ENCODE measurements at places on chromosomes 16 and 17.
A peak's percentile ranks its signal among the peaks of the same experiment; 100 is the strongest.

DNA sequence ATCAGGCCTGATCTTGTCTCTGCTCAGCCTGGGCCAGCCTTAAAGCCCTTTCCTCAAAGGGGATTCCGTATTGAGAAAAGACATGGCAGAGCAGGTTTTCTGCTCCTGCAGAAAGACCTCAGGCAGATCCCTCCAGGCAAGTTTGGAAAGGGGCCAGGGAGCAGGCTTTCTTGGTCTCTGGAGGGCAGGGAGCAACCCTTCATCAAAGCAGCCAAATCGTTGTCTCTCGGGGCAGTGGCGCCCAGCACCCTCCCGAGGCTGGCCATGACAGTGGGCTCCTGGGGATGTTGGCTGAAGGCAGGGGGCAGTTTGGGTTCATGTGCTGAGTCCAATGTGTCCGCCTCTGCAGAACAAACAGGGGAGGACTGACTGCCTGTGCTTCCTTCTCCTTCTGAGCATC is 168.4 kb upstream of the WSCD1 start:
- no peaks in the 10 kb centered on the region for H3K36me3 ChIP-seq
- H3K27me3 ChIP-seq = peaks cover 2% of the 10 kb centered on the region
- no peak for DNase-seq
- H3K4me3 ChIP-seq = no peak overlapping the region
- no peak overlapping the region for H3K27ac ChIP-seq

- DNase-seq = peak; percentile 50
- no peak overlapping the region for H3K4me3 ChIP-seq
- H3K36me3 ChIP-seq = peaks cover 17% of the 10 kb centered on the region
- no peak overlapping the region for H3K27ac ChIP-seq
- no peaks in the 10 kb centered on the region for H3K4me1 ChIP-seq
Observed at GRCh38 chr16:2178321-2179106, 17.9 kb downstream of the CASKIN1 start.

- H3K4me1 ChIP-seq = peaks cover 15% of the 10 kb centered on the region
- no peaks in the 10 kb centered on the region for H3K27me3 ChIP-seq
- DNase-seq = no peak
- no peak overlapping the region for H3K27ac ChIP-seq
- no peak overlapping the region for H3K4me3 ChIP-seq
Observed at GRCh38 chr16:74691093-74691855, 9.4 kb downstream of the MLKL start.

DNA sequence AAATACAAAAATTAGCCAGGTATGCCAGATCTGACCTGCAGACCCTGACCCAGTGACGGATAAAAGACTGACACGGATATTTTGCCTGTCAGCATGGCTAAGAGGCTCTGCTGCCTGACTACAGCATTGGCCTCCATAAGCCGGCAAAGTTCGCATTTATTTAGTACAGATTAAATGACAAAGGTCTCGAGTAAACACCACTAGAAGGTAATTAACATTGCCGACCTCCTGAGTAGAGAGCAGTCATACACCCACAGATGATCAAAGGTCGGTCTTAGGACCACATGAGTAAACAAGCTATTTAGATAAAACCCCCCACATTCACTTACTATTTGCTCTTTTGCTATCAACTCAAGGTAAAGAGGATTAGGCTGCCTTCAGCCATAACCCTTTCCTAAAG is 55.7 kb downstream of the KNOP1 start:
- H3K27ac ChIP-seq = no peak overlapping the region
- no peak overlapping the region for H3K4me3 ChIP-seq
- peaks cover 28% of the 10 kb centered on the region for H3K36me3 ChIP-seq
- DNase-seq = no peak

GRCh38 chr17:65593855-65594845 is 32.7 kb upstream of the AXIN2 start:
- DNase-seq = no peak
- no peak overlapping the region for H3K27ac ChIP-seq
- peaks cover 2% of the 10 kb centered on the region for H3K27me3 ChIP-seq
- H3K4me3 ChIP-seq = peak overlapping the region; percentile 63
- H3K4me1 ChIP-seq = peaks cover 28% of the 10 kb centered on the region

DNA sequence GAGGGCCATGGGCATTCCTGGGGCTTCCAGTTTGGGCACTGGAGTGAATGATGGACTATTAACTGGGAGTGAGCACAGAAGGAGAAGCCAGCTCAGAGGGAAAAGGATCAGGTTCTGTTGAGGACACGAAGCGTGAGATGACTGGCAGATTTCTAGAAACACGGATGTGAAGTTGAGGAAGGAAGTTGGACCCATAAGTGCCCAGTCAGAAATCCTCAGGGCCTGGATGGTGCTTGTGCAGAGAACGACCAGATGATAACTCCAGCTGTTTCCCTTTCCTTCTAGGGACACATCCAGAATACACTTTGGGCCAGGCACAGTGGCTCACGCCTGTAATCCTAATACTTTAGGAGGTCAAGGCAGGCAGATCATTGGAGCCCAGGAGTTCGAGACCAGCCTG is 23.3 kb upstream of the ANKRD40CL start:
- H3K27ac ChIP-seq = no peak overlapping the region
- H3K4me1 ChIP-seq = peaks cover 14% of the 10 kb centered on the region
- no peaks in the 10 kb centered on the region for H3K36me3 ChIP-seq
- H3K4me3 ChIP-seq = no peak overlapping the region
- no peak for DNase-seq
- peaks cover 15% of the 10 kb centered on the region for H3K27me3 ChIP-seq

Data from activated CD8-positive, alpha-beta T cell treated with anti-CD3 and anti-CD28 coated beads, Interleukin-2, amount 10 ng/mL, durations not matched to agents 7 days and 5 days (primary cell).